ENCODE measurements at places on chromosomes 4 and X.

- no peak for DNase-seq
Measured at GRCh38 chr4:98148856-98149255, 5.6 kb upstream of the STPG2 start.

DNA sequence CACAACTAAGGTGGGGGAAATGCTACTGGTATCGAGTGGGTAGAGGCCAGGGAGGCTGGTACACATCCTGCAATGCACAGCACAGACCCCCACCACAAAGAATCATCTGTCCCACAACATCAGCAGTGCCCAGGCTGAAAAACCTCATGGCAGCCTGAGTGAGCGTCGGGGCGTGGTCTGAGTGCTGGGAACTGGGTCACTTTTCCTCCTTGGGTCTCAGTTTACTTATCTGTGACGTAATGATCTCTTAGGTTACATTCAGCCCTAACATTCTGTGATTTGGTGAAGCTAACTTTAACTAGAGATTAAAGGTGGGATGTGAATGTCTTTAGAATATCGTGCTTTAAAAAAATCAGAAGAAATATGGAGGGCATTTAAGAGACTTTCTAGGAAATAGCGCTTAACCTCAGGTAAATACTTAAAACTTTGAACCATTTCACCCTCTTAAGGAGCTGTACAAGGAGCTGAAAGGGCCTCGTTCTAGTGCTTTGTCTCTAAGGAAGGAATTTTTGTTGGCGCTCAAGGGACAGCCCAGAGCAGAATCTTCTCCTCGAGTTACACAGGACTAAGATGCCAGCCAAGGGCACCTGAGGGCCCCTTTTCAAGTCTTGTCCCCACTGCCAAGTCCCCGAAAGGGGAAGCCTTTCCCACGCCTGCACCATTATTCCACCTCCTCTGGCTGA lies 18.1 kb upstream of the TRIM2 start:
- no peak for DNase-seq

DNA sequence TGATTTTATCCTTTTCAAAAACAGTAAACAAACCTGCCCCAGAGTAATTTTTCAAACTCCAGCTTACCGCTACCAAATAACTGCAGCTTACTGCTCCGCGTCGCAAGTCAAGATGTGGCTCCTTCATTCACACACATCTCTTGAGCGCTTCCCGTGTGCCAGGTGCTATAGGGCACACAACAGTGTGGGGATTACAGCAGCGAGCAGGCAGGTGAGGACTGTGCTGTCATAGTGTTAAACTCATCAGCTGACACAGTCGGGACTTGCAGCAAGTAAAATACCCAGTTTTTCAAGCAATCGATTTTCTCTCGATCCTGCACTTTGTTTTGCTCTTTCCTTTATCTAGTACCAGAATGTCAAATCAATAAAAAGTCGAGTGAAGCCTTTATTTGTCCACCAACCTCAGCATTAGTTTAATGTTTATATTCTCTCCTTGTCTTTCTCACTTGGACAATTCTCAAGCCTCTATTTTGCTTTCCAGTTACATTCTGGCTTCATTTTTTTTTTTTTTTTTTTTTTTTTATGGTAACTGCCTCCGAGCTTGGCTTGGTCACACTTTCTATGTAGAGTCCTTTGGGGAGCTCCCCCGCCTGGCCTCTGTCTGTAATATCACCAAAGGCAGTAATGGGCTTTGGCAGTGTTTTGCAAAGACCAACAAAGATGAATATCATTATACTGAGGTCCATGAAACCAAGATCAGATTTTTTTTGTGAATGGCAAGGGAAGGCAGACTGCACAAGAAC lies 8.3 kb upstream of the ASB5 start:
- no peak for DNase-seq

DNA sequence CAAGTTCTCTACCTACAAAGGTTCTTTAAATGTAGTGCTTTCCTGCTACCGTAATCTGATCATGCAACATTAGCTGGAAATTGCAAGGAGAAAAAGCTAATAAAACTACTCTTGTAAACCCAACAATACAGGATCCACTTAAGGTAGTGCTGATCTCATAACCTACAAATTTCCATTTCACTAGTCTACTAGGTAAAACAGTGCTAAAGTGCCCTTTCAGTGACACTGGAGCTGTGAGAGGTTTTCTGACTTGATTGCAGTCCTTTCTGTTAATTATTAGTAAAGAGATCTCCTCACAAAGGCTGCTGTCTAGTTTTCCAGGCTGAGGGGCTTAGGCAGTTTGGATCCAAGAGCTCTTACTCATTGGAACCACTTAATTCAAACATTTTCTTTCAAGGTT lies 1118.7 kb downstream of the SH3BGRL start:
- no peak for DNase-seq

DNA sequence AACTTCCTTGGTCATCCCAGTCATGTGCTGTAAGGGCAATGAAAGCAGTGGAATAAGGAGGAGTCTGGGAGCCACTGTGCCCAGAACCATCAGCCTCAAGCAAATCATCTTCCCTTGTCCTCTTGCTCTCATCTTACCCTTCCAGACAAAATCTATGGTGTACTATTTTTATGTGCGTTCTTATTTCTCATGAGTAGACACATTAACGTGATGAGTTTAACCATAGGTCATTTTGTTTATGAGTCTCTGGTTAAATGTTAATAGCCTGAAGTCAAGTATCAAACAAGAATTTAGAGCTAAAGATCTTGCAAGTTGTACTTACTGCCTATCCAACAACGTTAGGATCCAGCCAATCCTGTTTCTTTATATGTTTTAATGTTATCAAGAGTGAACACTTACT lies 495.3 kb downstream of the SPRY1 start:
- DNase-seq: no peak

- DNase-seq: no peak
Measured at GRCh38 chr4:78553529-78554060, 2.0 kb downstream of the ANXA3 start.

DNA sequence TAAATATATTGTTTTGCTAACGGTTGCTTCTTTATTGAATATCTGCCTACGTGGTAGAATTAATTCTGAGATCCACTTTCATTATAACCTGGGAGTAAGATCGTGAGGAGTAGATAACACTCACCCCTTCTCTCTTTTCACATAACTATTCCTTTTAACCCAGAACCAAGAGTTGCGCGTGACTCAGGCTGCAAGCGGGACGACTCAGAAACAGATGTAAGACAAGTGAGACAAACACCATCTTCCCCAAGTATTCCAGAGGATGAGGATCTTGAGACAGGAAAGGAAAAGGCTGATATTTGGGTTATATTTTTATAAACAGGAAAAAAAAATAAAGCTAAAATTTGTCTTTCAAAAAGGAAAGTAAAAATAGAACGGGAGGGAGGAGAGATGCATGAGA lies 318.8 kb upstream of the NOCT start:
- DNase-seq: no peak

- DNase-seq: no peak
Measured at GRCh38 chr4:1900624-1901023, 29.4 kb downstream of the NSD2 start.

GRCh38 chr4:98688411-98689290 lies 30.2 kb upstream of the TSPAN5 start:
- no peak for DNase-seq

DNA sequence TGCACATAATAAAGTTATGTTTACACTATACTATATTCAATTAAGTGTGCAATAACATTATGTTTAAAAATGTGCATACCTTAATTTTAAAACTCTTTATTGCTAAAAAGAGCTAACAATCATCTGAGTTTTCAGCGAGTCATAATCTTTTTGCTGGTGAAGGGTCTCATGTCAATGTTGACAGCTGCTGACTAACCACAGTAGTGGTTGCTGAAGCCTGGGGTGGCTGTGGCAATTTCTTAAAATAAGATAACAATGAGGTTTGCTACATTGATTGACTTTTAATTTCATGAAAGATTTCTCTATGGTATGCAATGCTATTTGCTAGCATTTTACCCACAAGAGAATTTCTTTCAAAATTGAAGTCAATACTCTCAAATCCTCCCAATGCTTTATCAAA lies 58.6 kb downstream of the C4orf46 start:
- DNase-seq: no peak

DNA sequence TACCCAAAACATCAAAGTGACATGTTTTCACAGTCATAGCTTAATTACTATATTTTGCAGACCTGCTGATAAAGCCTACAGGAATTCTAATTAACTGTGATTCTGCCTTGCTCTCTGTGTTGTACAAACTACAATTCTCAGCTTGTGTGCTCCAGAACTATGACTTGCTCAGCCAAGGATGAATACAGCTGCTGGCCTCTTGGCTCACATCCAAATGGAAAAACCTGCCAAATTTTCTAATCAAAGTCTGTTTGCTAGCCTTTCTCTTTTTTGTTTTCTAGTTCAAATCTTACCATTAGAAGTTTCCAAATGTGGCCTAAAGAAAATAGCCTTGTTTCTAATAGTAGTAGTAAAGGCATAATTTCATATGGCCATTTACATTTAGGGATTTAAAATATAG lies 1176.8 kb downstream of the FAM133A start:
- no peak for DNase-seq

DNA sequence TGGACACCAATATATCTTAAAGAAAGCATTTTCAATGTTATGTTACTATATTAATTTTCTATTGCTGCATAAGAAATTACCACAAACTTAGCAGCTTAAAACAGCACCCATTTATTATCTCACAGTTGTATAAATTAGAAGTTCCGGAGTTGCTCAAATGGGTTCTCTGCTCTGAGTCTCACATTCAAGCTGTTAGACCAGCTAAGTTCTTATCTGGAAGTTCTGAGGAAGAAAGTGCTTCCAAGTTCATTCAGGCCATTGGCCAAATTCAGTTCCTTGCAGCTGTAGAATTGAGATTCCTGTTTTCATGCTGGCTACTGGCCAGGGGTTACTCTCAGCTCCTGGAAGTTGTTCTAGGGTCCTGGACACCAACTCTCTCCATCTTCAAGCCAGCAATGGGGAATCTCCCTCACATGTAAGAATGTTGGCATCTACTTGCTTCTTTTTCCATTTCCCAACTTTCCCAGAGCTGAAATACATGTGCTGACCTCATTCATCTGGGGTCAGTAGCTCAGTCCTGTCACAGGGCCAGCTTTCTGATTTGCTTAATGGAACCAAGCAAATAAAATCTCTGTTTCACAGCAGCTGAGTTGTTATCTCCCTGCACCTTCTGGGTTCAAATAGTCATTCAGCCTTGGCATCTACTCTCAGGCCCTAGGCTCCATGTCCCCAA lies 99.6 kb upstream of the INTU start:
- no peak for DNase-seq

- no peak for DNase-seq
Measured at GRCh38 chr4:77777135-77777807, 41.9 kb downstream of the CNOT6L start.

- DNase-seq: no peak
Measured at GRCh38 chrX:141220342-141221008, 21.8 kb downstream of the SPANXC start.

GRCh38 chrX:35743331-35743730 lies 54.8 kb upstream of the MAGEB16 start:
- DNase-seq: no peak

DNA sequence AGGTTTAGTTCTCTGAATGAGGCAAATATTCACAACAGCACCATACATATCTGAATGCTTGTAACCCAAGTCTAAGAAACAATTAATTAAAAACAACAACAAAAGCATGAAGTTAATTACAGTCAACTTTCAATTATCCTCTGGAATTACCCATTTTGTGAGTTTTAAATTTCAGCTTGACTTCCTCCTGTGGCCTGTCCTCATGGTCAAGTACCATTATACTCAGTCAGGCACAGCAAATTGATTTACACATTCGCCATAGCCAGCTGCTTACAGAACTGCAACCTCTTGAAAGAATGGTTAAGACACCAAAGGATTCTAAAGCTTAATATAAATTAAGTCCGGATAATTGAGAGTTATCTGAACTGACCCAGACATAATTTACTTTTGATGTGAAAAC lies 306.5 kb downstream of the CAMK2D start:
- no peak for DNase-seq

DNA sequence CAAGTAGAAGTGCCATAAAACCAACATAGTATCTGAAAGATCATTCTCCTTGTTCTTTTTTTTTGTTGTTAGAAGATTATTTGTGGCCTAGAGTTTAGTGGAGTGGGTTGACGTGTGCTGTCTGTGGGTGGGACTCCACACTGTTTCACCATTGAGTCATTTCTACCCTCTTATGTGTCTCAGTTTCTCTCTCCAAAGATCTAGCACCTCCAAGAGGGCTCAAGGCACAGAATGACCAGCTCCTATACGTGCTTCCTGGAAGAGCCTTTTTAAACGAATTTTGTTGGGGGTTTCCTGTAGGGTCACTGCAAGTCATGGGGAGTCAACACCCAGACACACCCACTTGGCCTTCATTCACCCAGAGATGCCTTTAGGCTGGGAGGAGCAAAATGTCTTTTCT lies 150.1 kb downstream of the KLF8 start:
- no peak for DNase-seq

DNA sequence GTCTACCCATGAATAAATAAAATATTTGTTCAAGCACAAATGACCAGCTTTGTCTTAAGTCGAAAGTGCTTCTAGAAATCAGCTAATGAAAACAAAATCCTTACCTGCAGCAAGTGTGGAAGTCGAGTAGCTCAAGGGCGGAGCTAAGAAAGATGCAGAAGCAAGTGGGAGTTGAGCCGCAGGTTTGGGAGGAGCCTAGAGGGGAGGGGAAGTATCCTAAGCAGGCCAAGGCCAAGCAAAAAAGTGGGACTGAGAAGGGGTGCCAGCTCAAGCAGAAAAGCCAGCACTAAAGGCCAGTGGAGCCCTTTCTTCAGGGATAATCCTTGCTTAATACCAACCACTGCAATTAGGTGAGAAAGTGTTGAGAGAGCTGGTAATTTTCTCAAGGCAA lies 60.8 kb downstream of the DLG3 start:
- DNase-seq: no peak

- no peak for DNase-seq
Measured at GRCh38 chr4:54855191-54855854, 197.6 kb downstream of the KIT start.

GRCh38 chrX:16162391-16162790 lies 4.9 kb upstream of the MAGEB17 start:
- no peak for DNase-seq

- DNase-seq: no peak
Measured at GRCh38 chr4:19224820-19225219, 1026.9 kb upstream of the SLIT2 start.

DNA sequence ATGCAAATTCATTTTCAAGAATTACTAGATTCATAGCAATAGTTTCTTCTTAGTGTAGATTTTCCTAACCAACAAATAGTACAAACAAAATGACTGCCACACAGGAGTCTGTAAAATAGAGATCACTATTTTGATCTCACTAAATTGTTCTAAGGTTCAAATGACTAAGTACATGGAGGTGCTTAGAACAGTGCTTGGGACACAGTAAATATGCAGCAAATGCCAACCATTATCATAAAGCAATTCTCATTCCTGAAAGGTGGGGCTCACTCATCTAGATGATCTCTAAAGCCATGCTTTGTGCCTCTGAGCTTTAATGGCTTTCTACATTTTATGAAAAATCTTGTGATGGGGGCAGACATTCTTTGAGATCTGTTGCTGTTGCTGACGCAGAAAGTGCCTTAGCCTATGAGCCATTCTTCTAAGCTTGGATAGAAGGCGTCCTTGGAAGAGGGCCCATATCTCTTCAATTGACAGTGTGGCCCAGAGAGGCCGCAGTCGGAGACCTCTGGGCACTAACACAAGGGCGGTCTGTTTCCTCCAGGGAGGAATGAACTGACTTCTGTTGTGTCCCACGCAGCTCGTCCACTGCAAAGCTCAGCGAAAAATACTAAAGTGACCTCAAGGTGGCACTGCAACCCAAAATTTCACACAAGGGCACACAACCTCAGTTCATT lies 23.5 kb downstream of the TLR10 start:
- peak; percentile 46 for DNase-seq
